ENCODE measurements at places on chromosomes 5 and 9. TPM values are rescaled to one million over a fixed set of nuclear protein-coding genes. Genes with fewer than 3 reads are reported as not detected.

DNA sequence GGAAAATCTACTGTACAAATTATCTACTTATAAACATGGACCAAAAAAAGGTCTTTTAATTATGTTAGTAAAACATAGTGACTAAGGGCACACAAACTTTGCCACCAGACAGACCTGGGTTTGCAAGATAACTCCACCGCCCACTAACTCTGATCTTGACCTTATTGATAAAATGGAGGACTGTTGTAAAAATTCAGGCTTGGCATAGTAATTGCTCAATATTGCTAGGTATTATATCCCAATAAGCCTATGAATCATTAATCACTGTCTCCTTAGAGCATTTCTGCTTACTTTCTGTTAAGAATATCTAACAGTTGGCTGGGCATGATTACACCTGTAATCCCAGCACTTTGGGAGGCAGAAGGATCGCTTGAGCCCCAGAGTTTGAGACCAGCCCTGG is 3.8 kb downstream of the C9orf40 start:
- no peaks in the 10 kb centered on the region for H3K36me3 ChIP-seq
- no peak for DNase-seq
- peaks cover 21% of the 10 kb centered on the region for H3K4me1 ChIP-seq
- no peaks in the 10 kb centered on the region for H3K27me3 ChIP-seq
- no peak overlapping the region for H3K27ac ChIP-seq

GRCh38 chr5:156526081-156526925 is 199.3 kb downstream of the SGCD start:
- H3K4me1 ChIP-seq = no peaks in the 10 kb centered on the region
- no peak overlapping the region for H3K4me3 ChIP-seq
- H3K27me3 ChIP-seq = no peaks in the 10 kb centered on the region

DNA sequence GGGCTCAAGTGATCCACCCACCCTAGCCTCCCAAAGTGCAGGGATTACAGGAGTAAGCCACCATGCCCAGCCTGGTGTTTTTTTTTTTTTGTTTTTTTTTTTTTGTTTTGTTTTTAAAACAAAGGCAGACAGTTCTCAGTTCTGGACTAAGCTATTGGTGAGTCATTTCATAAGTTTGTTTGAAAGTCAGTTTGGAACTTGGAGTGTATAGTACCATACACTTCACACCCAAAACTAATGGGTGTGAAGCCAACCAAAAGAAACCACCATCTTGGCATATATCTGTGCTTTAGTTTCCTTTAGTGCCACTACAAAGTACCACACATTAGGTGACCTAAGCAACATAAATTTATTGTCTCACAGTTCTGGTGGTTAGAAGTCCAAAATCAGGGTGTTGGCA is 13.4 kb downstream of the MAST4 start:
- no peak for DNase-seq
- H3K4me3 ChIP-seq = no peak overlapping the region
- no peak overlapping the region for H3K27ac ChIP-seq
- H3K27me3 ChIP-seq = no peaks in the 10 kb centered on the region
- H3K4me1 ChIP-seq = peaks cover 5% of the 10 kb centered on the region

DNA sequence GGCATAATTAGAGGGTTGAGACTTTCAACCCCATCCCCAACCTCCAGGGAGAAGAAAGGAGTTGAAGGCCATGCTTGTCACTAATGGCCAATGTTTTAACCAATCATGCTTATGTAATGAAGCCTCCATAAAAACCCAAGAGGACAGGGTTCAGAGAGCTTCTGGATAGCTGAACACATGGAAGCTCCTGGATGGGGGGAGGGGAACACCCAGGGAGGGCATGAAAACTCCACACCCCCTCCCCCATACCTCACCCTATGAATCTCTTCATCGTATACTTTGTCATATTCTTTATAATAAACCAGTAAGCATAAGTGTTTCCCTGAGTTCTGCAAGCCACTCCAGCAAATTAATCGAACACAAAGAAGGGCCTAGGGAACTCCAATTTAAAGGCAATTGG is 81.7 kb downstream of the ALDH7A1 start:
- no peaks in the 10 kb centered on the region for H3K4me1 ChIP-seq
- H3K27ac ChIP-seq = no peak overlapping the region
- DNase-seq = no peak
- no peaks in the 10 kb centered on the region for H3K36me3 ChIP-seq
- H3K4me3 ChIP-seq = no peak overlapping the region

DNA sequence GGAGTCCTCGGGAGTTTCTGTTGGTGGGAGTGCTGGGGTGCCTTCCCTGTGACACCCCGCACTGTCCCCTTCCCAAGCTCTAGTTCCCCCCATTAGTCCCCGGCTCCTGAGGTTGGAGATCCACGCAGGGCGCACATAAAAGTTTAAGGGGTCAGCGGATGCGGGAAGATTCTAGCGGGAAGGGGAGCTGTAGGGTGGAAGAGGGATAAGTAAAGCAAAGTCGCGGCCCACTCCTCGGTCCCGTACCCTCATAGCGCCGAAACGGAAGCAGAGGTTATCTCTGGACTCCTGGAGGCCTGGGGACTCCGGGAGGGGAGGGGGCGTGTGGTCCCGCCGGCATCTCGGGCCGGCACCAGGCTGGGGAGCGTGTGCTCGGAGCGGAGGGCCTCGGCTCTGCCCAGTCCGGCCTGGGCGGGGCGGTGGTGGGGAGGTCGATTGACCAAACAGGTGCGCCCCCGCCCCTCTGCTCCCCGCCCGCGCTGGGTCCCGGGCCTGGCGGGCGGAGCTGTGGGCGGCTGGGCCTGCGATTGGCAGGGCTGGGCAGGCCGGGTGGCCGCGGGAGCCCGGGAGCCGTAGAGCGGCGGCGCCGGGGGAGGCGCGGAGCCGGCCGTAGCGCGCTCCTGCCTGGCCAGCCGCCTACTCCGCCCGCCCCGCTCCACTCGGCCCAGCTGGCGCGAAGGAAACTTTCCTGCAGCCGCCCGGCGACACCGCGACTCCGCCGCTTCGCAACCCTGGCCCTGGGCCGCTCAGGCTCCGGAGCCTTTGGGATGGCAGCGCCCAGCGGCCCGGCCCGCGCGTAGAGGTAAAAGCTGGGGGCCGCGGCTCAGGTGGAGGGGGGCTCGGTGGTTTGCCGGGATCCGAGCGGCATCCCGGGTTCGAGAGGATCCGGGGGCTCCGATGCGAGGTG is 52.2 kb upstream of the DAB2IP start:
- peaks cover 12% of the 10 kb centered on the region for H3K4me1 ChIP-seq
- H3K4me3 ChIP-seq = peak overlapping the region; percentile 99
- H3K27me3 ChIP-seq = peaks cover 13% of the 10 kb centered on the region
- DNase-seq = peak; percentile 97
- no peaks in the 10 kb centered on the region for H3K36me3 ChIP-seq

GRCh38 chr5:116573702-116574366 is 789 bp downstream of the SEMA6A start:
- DNase-seq = peak; percentile 64
- no peaks in the 10 kb centered on the region for H3K27me3 ChIP-seq
- peak overlapping the region; percentile 49 for H3K27ac ChIP-seq
- peak overlapping the region; percentile 99 for H3K4me3 ChIP-seq

The ABLIM3 gene
- not detected for total RNA-seq

The GDF9 gene
- total RNA-seq = 0.46 TPM

The EIF4EBP3 gene
- 0.53 TPM for total RNA-seq
